ENCODE measurements at places on chromosomes 12 and 14.

GRCh38 chr14:65033181-65033580 is 46.5 kb downstream of the FNTB start:
- DNase-seq = no peak

- no peak for DNase-seq
These were observed 500.5 kb downstream of the NAV3 start for GRCh38 chr12:78331181-78331580.

DNA sequence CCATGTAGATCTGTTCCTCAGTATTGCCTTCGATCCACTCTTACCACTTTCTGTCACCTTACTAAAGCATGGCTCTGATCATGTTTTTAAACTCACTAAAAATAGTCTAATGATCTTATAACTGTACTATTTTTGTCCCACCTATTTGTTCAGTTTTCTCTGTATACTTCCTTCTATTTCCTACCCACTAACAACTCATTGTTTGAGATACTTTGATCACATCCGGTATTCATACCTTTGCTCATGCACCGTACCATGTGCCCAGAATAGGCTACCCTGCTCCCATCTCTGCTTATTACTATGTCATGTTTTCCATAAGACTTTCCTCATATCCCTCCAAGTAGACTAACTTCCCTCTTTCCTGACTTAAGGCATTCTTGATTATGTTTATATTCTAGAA is 128.6 kb downstream of the MED13L start:
- no peak for DNase-seq

DNA sequence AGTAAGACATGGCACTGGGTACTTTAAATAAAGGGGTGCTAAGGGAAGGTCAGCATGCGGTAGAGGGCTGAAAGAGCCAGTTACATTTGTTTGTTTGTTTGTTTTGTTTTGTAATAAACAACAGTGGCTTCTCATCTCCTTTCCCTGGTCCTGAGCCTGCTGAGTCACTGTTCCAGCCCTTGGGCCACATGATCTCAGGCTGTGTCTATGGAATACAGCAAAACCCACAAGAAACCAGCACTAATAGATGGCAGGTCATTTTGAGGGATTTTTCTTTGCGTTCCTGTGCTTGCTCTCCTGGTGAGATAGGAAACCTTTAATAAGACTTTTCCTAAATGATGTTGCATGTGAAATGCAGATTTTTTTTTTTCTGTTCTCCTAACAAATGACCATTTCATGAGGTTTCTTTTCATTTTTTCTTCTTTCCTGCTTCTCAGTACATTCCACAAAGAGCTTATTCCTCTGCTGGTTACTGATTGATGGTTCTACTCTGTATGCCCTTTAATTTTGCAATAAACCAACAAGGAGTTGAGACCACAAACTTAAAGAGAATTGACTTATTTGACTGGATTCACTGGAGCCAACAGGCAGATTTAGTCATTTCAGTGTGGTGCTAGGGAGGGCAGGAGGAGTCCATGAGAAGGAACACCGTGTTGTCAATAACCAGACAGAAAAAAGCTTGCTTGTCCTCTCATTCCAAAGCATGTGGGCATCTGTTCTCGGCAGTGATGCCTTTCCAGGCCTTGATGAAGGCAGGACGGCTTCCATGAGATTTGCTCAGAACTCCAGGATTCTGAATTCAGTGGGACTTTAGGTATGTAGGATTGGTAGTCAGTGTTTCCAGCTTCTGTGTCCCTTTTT is 459.2 kb downstream of the RAD51B start:
- DNase-seq = no peak

DNA sequence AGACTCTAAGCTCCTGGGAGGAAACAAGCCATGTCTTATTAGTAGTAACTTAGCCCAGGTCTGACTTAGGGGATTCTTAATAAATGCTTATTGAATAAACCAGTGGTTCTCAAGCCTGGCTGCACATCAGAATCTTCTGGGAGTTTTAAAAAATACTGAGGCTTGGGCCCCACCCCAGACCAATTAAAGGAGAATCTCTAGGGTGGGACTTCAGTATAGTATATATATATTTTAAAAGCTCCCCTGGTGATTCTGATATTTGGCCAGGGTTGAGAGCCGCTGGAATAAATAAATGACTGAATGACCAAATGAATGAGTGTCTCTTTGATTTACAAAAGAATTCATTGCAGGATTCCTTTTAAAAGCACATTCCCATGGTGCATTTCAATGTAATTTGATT is 151.5 kb upstream of the GSC start:
- DNase-seq = no peak

GRCh38 chr12:10289005-10289754 is 18.5 kb upstream of the KLRD1 start:
- DNase-seq = no peak

GRCh38 chr14:23931721-23932289 is 21.8 kb upstream of the DHRS4 start:
- no peak for DNase-seq

- no peak for DNase-seq
These were observed 116.2 kb downstream of the PRMT8 start for GRCh38 chr12:3607039-3607720.

GRCh38 chr12:1808036-1808797 is 12.1 kb upstream of the LRTM2 start:
- DNase-seq = no peak

- DNase-seq = peak; percentile 34
These were observed 21.9 kb upstream of the IFT81 start for GRCh38 chr12:110102255-110102654.

GRCh38 chr12:54004063-54004840 is 4.3 kb downstream of the HOXC9 start:
- no peak for DNase-seq

DNA sequence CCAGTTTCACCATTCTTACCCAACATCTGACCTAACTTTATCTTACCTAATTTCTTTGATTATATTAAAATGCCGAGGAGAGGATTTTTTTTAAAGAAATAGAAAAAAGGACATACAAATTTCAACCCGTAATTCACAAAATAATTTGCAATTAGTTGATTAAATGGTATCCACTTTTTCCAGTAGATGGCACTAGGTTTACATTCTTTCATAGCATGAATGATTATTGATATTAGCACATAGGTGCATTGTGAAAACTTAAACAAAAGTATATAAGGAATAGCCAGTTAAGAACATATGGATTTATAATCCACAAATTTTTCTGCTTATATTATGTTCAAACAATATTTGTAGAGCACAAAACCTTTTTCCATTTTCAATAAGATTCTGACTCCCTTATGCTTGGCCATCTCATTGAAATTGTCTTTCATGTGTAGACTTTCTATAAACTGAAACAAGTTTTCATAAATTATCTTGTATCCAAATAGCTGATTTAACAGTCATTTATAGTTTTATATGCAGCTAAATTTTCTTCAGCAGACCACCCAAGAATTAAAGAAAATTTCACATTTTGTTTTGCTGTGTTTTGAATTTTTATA is 35.3 kb downstream of the MSRB3 start:
- no peak for DNase-seq

- no peak for DNase-seq
These were observed 11.5 kb upstream of the KRT80 start for GRCh38 chr12:52203079-52203921.

DNA sequence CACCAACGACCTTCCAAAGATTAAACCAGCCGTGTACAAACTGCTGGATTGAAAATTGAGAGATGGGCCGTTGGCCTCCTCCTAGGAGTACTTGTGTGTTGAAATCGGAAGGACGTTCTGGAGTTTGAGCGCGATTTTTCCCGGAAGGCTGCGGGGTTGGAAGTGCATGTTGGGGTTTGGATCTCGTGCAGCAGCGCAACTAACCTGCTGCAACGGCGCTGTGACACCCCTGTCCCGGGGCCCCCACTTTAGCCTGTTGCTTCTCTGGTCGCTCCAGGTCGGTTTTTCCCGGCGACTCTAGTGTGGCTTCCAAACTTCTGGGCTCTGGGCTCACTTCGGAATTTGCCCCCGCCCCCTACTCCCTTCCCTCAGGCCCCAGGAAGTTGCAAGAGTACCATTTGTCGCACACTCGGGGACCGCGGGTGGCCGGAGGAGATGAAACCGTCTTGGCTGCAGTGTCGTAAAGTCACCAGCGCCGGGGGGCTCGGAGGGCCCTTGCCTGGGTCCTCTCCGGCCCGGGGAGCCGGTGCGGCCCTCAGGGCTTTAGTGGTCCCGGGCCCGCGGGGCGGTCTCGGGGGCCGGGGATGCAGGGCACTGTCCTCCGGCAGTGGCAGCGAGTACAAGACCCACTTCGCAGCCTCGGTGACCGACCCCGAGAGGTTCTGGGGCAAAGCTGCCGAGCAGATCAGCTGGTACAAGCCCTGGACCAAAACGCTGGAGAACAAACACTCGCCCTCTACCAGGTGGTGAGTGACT is at the start of gene ACSS3:
ACSS3 (plus strand) TSS at position 394 of the 756 bp plus-strand sequence; CDS start at position 436, 42 bp downstream.
- DNase-seq = no peak

DNA sequence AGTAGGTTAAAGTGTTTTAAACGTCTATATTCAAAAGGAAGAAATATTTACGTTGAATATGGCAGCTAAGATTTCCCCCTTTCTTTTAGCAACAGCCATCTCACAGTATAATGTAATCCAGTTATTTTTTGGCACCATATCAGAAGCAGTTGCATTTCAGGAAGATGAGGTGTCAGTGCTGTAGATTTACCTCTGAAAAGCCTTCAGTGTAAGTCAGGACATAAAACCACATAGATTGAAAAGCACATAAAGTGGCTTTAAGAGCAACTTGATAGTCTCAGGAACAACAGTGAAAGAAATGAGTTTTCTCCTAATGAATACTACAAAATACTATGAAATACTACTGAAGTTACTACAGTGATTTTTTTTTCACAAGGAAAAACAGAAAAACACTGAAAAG is 6.9 kb downstream of the MLH3 start:
- DNase-seq = no peak

DNA sequence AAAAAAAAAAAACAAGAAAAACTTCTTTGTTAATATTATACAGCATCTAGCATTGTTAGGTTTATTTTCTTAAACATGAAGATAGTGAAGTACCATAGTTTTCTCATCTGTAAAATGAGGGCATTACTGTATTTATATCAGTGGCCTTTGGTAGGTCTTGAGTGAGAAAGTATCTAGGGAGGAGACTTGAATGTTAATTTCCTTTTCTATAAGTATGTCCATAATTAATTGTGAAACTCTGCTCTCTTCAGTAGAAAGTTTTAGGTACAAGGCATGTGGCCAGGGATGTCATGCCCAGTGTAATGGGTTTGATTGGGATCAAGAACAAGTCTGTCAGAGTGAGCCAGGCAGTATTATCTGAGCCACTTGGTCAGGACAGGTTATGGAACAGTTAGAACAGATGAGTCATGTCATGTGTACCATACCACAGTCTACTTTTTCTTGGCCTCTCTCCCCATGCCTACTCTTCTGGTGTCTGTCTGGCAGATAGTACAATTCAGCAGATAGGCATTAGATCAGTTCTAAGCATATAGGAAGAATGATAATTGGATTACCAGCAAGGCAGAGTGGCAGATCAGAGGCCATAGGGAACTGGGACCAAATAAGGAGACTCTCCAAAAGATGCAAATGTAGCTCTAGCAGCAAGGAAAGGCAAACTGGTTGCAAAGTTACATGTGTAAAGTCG is 30.4 kb downstream of the FBXO34 start:
- no peak for DNase-seq

GRCh38 chr12:14946861-14947260 is 8.5 kb upstream of the ERP27 start:
- DNase-seq = no peak

Measured in activated CD4-positive, alpha-beta T cell treated with anti-CD3 and anti-CD28 coated beads, Interleukin-2, amount 50 U/mL, for 24 hours (primary cell).